PC-9 (cell line): ENCODE measurements at places on chromosomes 12 and 14. TPM values are rescaled to one million over a fixed set of nuclear protein-coding genes. Genes with fewer than 3 reads are reported as not detected.
A peak's percentile ranks its signal among the peaks of the same experiment; 100 is the strongest.

GRCh38 chr12:11968516-11968915 lies 102.2 kb upstream of the BCL2L14 start:
- H3K27ac ChIP-seq = no peak overlapping the region
- DNase-seq = no peak
- H3K4me1 ChIP-seq = 0 out of 2 replicates have a peak, but pooled peaks cover 5% of the 10 kb centered on the region
- H3K27me3 ChIP-seq = no peaks in the 10 kb centered on the region

- H3K4me1 ChIP-seq = no peaks in the 10 kb centered on the region
- no peak overlapping the region for H3K27ac ChIP-seq
- no peak for DNase-seq
- H3K36me3 ChIP-seq = no peaks in the 10 kb centered on the region
- no peaks in the 10 kb centered on the region for H3K27me3 ChIP-seq
Observed at GRCh38 chr12:10563002-10563401, 50.4 kb downstream of the MAGOHB start.

GRCh38 chr12:45586486-45586885 lies 143.0 kb upstream of the ARID2 start:
- no peaks in the 10 kb centered on the region; the same call in 1 of the 2 replicates for H3K4me1 ChIP-seq
- no peak for DNase-seq
- no peak overlapping the region for H3K4me3 ChIP-seq
- H3K27ac ChIP-seq = no peak overlapping the region

The MUCL1 gene
- not detected in 2 replicates for total RNA-seq

DNA sequence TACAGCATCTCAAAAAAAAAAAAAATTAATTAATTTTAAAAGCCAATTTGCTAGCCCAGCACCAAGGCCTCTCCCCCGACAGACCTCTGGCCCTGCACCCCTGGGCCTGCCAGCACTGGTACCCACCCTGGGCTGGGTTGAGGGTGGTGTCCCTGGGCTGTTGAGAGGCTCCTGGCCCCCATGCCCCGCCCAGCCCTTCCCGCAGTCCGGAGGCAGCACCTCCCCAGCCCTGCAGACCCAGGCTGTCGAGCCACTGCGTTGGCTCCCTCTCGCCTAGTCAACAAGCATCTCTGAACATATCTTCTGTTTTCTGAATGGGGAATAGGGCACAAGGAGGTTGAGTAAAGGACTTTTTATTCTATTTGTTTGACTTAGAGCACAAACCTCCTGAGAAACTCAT lies 87.1 kb downstream of the FBXL14 start:
- DNase-seq = no peak
- H3K27ac ChIP-seq = no peak overlapping the region
- no peaks in the 10 kb centered on the region for H3K36me3 ChIP-seq
- no peak overlapping the region for H3K4me3 ChIP-seq
- no peaks in the 10 kb centered on the region for H3K27me3 ChIP-seq

DNA sequence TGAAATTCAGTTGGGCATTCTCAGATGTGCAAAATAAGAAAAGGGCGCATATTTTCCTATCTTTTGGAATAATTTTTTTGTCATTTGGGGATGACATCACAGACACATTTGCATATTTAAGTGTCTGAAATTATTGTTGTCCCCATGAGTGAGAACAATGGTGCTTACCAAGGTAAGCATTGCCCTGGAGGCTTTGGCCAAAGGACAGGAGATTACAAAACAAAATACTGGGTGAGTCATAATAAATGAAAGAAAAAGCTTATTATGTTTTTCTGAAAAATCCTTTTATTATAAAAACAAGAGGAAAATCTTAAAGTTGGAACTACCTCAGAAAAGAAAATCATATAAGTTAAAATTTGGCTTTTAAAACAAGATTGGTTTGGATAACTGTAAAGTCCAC lies 254.9 kb downstream of the BTG1 start:
- DNase-seq = peak; percentile 65
- H3K36me3 ChIP-seq = no peaks in the 10 kb centered on the region
- no peaks in the 10 kb centered on the region for H3K27me3 ChIP-seq
- no peak overlapping the region for H3K4me3 ChIP-seq
- peaks cover 39% of the 10 kb centered on the region for H3K4me1 ChIP-seq
- H3K27ac ChIP-seq = no peak overlapping the region

GRCh38 chr14:54267172-54267571 lies 129.6 kb upstream of the CDKN3 start:
- no peak for DNase-seq
- no peaks in the 10 kb centered on the region for H3K27me3 ChIP-seq
- no peaks in the 10 kb centered on the region for H3K4me1 ChIP-seq
- no peaks in the 10 kb centered on the region for H3K36me3 ChIP-seq

DNA sequence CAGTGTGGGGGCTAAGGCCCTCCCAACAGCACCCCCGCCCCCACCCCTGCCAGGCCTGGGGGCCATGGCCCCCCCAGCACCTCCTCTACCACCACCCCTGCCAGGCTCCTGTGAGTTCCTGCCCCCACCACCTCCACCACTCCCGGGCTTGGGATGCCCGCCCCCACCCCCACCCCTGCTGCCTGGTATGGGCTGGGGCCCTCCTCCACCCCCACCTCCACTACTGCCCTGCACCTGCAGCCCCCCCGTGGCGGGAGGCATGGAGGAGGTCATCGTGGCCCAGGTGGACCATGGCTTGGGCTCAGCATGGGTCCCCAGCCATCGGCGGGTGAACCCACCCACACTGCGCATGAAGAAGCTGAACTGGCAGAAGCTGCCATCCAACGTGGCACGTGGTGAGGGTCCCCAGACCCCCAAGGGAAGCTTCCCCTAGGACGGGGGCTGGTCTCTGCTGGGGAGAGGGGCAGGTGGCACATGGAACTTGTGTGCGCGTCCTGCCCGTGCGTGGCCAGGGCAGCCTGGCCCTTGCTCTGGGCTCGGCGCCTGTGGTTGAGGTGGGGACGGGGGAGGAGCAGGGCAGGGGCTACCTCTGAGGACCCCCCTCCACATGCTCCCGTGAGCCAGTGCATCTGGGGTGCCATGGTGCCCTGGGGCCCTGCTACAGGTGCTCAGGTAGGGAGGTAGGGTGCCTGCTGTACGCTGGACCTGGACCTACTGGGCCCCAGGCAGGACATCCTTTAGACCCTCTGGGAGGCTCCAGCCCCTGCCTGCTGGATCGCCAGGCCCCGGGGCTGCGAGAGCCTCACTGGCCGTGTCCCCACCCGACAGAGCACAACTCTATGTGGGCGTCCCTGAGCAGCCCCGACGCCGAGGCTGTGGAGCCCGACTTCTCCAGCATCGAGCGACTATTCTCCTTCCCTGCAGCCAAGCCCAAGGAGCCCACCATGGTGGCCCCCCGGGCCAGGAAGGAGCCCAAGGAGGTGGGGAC lies 16.1 kb upstream of the ADSS1 start:
- H3K27me3 ChIP-seq = no peaks in the 10 kb centered on the region
- H3K36me3 ChIP-seq = peaks cover 3% of the 10 kb centered on the region; the same call in 1 of the 2 replicates
- no peaks in the 10 kb centered on the region for H3K4me1 ChIP-seq
- H3K27ac ChIP-seq = no peak overlapping the region
- no peak overlapping the region for H3K4me3 ChIP-seq
